ENCODE measurements at places on chromosomes 1 and 21.

- H3K4me3 ChIP-seq = no peak overlapping the region
- no peak for DNase-seq
- H3K36me3 ChIP-seq = no peaks in the 10 kb centered on the region
- H3K4me1 ChIP-seq = no peaks in the 10 kb centered on the region
These were observed 102.9 kb downstream of the GABPA start for GRCh38 chr21:25837533-25838265.

- peaks cover 15% of the 10 kb centered on the region for H3K27me3 ChIP-seq
- no peaks in the 10 kb centered on the region for H3K4me1 ChIP-seq
- no peaks in the 10 kb centered on the region for H3K36me3 ChIP-seq
- peak; percentile 89 for DNase-seq
- H3K4me3 ChIP-seq = peak overlapping the region; percentile 54
These were observed 89.7 kb downstream of the DMRTA2 start for GRCh38 chr1:50333595-50333974.

DNA sequence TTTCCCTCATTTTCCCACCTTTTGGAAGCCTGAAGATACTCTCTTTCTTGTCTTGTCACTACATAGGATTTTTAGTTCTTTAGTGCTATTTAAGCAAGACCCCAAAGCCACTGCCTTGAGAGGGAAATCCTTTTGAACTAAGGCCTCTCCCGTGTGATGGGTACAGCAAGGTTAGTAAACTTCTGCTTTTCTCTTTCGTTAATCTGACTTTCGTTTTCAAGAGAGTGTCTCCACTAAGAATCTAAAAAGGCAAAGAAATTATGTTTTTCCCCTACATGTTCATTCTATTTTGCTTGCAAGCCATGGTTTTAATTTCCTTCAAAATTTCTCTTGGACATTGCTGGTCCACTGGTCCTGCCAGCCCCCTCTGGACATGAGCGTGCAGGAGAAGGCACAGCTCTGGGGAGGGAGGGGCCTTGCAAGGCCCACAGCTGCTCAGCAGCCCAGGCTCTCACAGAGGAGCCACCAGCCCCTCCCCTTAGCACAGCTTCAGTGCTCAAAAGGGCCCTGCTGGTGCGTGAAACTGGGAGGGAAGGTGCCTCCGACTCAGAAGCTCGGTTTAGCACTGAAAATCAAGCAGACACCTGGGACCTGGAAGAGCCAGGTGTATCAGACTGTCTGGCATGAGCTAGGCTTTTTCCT is 210.9 kb upstream of the GALNT2 start:
- DNase-seq = no peak
- no peak overlapping the region for H3K27ac ChIP-seq
- 0 out of 2 replicates have a peak, but pooled peaks cover 1% of the 10 kb centered on the region for H3K4me1 ChIP-seq
- H3K36me3 ChIP-seq = no peaks in the 10 kb centered on the region

GRCh38 chr21:32844076-32844475 is 72.5 kb upstream of the PAXBP1 start:
- no peak for DNase-seq
- no peaks in the 10 kb centered on the region for H3K27me3 ChIP-seq
- H3K27ac ChIP-seq = no peak overlapping the region
- no peaks in the 10 kb centered on the region for H3K4me1 ChIP-seq
- H3K36me3 ChIP-seq = no peaks in the 10 kb centered on the region

- H3K4me1 ChIP-seq = no peaks in the 10 kb centered on the region
- H3K27me3 ChIP-seq = no peaks in the 10 kb centered on the region
- no peak overlapping the region for H3K4me3 ChIP-seq
- no peaks in the 10 kb centered on the region for H3K36me3 ChIP-seq
- no peak overlapping the region for H3K27ac ChIP-seq
- DNase-seq = no peak
These were observed 54.2 kb downstream of the SEC16B start for GRCh38 chr1:177915641-177916040.

DNA sequence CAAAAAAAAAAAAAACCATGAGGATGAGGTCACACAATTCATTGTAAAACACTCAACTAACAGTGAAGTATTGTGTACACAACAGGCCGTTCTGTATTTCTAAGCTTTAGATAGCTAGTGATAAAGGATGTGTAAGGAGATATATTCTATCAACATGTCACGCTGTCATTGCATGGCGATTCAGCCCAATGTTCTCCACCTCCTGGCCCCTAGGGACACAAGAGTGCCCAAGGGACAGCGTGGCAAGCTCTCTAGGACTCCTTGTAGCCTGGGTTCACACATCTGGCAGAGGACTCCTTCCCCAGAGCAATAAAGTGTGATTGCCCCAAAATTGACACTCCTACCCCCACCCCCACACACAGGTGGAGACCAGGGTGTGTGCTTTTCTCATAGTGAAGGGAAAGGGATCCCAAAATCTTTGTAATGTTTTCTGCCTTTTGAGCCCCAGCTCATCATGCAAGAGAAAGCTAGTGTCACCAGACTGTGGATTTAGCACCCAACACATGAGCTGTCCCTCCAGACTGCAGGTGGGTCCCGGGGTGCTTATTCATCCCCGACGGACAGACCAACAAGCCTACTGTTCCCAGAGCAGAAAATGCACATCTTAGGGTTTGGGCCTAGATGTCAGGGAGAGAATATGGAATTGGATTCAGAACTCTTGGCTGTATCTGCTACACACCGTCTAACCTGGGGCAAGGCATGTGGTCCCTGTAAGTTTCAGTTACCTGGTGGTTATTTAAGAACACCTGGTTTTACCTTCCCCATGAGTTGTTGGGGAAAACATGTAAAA is 11.5 kb downstream of the TMPRSS3 start:
- no peak for DNase-seq
- H3K27me3 ChIP-seq = no peaks in the 10 kb centered on the region
- no peaks in the 10 kb centered on the region for H3K36me3 ChIP-seq
- no peak overlapping the region for H3K4me3 ChIP-seq

DNA sequence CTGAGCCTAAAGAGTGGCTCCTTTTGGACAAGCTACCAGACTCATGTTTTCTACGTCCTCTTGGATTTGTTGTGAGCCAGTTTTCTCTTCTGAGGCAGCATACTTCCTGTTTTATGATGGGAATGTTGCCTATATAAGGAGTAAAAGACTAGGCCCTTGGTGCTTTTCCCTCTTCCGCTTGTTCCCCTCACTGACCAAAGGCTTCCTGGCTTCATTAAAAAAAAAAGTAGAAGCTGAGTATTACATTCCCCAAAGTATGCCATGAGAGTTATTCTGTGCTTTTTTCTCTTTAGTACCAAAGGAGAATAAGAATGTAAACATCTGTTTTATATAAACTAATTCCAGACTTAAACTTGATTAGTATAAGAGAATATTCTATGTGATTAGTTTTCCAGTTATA is 6.5 kb upstream of the HMCN1 start:
- H3K4me3 ChIP-seq = no peak overlapping the region
- H3K36me3 ChIP-seq = no peaks in the 10 kb centered on the region
- no peak for DNase-seq
- H3K4me1 ChIP-seq = no peaks in the 10 kb centered on the region
- H3K27ac ChIP-seq = no peak overlapping the region

GRCh38 chr1:99445486-99445885 is 181.2 kb downstream of the PLPPR4 start:
- no peaks in the 10 kb centered on the region for H3K27me3 ChIP-seq
- no peak for DNase-seq
- no peak overlapping the region for H3K4me3 ChIP-seq

GRCh38 chr1:87796471-87796901 is 467.8 kb downstream of the LMO4 start:
- no peaks in the 10 kb centered on the region for H3K4me1 ChIP-seq
- no peak overlapping the region for H3K4me3 ChIP-seq
- H3K36me3 ChIP-seq = no peaks in the 10 kb centered on the region
- DNase-seq = no peak
- no peaks in the 10 kb centered on the region for H3K27me3 ChIP-seq

DNA sequence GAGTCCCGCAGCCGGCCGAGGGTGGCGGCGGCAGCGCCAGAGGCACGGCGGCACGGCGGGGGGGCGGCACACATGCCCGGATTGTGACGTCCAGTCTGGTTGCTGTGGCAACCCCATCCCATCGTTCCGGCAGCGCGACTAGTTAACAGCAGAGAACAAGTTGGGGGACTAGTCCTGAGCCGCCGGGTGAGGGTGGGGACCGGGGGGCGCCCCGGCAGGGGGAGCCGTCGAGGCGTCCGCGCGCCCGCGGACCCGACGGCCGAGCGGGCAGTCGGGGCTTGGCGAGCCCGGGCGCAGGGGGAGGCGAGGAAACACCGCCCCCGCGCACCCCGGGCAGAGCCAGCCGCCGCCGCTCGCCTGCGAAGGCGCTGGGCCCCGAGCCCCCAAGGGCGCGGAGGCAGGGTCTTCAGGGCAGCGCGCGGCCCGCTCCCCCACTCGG is at the start of gene CHD5:
Gene CHD5, minus strand, starts transcription at position 54 of the 439 bp plus-strand sequence. CDS start 298 bp downstream, outside the sequence.
- no peak within 1 kb of the TSS for H3K27ac ChIP-seq
- H3K4me1 ChIP-seq = peaks cover 5% of the 10 kb centered on the region
- peak within 1 kb of the TSS; percentile 42 for H3K4me3 ChIP-seq
- DNase-seq = peak; percentile 82
- peaks cover 1% of the 10 kb centered on the region for H3K36me3 ChIP-seq

GRCh38 chr1:30345491-30346130 is 377.8 kb downstream of the MATN1 start:
- no peaks in the 10 kb centered on the region for H3K27me3 ChIP-seq
- no peak overlapping the region for H3K4me3 ChIP-seq
- no peak for DNase-seq
- H3K4me1 ChIP-seq = no peaks in the 10 kb centered on the region
- no peaks in the 10 kb centered on the region for H3K36me3 ChIP-seq

- H3K27me3 ChIP-seq = no peaks in the 10 kb centered on the region
- no peak overlapping the region for H3K27ac ChIP-seq
- H3K4me3 ChIP-seq = no peak overlapping the region
These were observed 9.2 kb upstream of the LAD1 start for GRCh38 chr1:201408176-201408833.

DNA sequence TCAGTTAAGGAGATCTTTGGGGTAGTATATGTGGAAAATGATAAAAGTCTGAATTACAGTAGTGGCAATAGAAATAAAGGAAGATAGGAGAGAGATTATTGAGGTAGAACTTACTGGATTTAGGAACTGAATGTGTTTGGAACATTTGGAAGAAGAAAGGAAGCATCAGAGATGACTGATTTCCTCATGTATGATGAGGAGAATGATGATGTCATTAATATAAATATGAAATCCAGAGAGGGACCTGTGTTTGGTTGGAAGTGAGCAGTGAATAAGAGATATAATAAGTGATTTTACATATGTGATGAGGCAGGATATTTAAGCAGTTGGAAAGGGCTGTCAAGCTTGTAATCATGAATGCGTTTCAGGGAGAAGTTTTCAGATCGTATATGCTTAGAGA is 86.3 kb downstream of the SYT14 start:
- H3K27me3 ChIP-seq = no peaks in the 10 kb centered on the region
- H3K4me1 ChIP-seq = no peaks in the 10 kb centered on the region
- H3K27ac ChIP-seq = no peak overlapping the region
- peaks cover 4% of the 10 kb centered on the region for H3K36me3 ChIP-seq

DNA sequence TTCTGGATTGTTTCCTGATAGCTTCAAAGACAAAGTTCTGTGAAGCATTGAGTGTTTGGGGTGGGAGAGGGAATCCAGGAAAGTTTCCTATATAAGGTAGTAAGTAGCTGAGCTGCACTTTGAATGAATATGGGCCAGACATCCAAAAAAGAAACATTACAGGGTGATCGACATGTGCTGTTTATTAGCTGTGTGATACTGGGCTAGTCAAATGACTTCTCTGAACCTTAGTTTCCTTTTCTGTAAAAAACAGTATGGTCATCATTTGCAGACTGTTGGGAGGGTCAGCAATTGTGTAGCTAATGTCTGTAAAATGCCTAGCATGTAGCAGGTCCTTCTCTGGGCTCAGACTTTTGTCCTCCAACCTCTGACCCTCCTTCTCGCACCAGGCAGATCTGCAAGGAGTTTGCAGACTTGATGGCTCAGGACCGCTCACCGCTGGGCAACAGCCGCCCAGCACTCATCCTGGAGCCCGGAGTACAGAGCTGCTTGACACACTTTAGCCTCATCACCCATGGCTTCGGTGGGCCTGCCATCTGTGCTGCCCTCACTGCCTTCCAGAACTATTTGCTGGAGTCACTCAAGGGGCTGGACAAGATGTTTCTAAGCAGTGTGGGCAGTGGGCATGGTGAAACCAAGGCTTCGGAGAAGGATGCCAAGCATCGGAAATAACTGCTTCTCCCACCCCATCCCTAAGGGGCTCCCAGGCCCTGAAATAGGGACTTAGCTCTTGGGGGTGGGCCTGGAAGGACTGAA is 21.1 kb downstream of the TFAP2E start:
- H3K4me1 ChIP-seq = no peaks in the 10 kb centered on the region
- H3K27me3 ChIP-seq = no peaks in the 10 kb centered on the region
- peaks cover 3% of the 10 kb centered on the region for H3K36me3 ChIP-seq

DNA sequence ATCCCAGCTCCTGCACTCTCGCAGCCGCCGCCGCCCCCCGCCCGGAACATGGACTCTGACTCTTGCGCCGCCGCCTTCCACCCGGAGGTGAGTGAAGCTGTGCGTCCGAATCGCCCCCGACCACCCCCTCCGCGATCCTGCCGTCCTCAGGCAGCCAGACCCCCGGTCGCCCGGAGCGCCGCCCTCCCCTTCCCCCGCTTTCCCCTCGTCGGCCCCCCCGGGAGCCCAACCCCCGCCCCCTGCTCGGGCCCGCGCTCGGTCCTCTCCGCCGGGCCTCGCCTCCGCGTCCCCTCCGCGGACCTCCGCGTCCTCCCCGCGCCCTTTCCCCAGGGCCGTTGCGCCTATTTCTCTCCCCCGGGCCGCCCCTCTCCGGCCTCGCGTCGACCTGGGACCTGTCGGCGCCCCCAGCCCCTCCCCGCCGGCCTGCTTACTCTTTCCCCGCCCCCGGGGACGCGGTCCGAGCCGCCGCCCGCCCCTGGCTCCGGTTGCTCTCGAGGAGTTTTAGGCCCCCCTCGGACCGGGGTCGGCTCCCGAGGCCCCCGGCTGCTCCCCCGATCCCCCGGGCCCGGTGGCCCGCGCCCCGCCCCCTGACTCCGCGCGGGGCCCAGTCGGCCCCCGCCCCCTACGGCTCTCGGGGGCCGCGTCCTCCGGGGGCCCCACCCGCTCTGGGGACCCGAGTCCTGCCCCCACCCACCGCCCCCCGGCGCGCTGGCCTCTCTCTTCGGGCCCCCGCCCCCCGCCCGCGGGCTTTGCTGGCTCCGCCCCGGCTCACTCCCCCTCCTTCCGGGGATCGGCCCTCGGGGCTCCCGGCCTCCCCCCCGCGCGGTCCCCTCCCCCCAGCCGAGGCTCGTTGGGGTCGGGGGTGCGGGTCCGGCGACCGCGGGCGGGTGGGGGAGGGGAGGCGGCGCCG is 743 bp downstream of the PHF13 start:
- H3K27me3 ChIP-seq = no peaks in the 10 kb centered on the region
- peak; percentile 65 for DNase-seq
- peak overlapping the region; percentile 69 for H3K4me3 ChIP-seq
- H3K27ac ChIP-seq = peak overlapping the region; percentile 81
- H3K36me3 ChIP-seq = peaks cover 4% of the 10 kb centered on the region

DNA sequence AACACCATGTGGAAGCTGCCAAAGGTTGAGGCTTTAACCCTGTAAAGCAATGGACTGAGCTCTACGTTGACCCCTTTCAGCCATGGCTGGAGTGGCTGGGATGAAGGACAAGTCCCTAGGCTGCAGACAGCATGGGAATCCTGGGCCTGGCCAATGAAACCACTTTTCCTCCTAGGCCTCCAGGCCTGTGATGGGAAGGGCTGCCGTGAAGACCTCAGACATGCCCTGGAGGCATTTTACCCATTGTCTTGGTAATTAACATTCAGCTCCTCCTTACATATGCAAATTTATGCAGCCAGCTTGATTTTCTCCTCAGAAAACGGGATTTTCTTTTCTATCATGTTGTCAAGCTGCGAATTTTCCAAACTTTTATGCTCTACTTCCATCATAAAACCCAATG is 214.5 kb downstream of the RGS7 start:
- H3K4me3 ChIP-seq = no peak overlapping the region
- no peak for DNase-seq
- no peaks in the 10 kb centered on the region for H3K27me3 ChIP-seq
- H3K36me3 ChIP-seq = no peaks in the 10 kb centered on the region
- H3K27ac ChIP-seq = no peak overlapping the region

- H3K36me3 ChIP-seq = no peaks in the 10 kb centered on the region
- H3K4me1 ChIP-seq = peaks cover 4% of the 10 kb centered on the region
- no peak overlapping the region for H3K27ac ChIP-seq
- no peaks in the 10 kb centered on the region for H3K27me3 ChIP-seq
These were observed 59.5 kb downstream of the KLHDC7A start for GRCh38 chr1:18540136-18540765.
